Effector memory CD4-positive, alpha-beta T cell (primary cell): ENCODE measurements at places on chromosomes 6 and 20.

GRCh38 chr6:25542984-25543910 lies 108.8 kb upstream of the SCGN start:
- DNase-seq = no peak

DNA sequence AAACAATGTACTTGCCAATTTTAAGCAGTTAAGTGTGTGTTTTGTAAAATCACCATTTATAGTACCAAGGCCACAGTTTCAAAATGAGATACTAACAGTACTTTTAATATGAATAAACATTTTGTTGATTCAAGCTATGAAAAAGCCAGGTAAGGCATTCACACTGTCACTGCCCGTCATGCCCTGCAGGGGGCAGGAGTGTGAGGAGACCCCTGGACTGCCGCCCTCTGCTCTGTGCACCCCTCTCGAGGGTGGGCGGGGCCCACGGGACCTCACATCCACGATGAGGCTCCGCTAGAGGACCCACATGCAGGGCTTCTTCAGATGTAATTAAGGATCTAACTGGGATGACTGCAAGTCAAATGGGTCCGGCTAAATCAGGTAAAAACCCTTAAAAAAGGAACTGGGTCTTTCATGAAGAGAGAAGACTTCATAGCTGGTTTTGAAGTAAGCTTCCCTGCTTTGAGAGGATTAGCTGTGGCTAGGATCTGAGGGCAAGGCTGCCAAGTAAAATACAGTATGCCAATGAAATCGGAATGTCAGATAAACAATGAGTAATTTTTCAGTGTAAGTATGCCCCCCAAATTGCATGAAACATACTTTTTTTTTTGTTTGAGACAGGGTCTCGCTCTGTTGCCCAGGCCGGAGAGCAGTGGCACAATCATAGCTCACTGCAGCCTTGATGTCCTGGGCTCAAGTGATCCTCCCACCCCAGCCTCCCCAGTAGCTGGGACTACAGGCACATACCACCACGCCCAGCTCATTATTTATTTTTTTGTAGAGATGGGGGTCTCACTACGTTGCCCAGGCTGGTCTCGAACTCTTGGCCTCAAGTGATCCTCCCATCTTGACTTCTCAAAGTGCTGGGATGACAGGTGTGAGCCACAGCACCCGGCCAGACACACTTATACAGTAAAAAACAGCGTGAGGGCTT lies 18.7 kb downstream of the DIDO1 start:
- DNase-seq = no peak

DNA sequence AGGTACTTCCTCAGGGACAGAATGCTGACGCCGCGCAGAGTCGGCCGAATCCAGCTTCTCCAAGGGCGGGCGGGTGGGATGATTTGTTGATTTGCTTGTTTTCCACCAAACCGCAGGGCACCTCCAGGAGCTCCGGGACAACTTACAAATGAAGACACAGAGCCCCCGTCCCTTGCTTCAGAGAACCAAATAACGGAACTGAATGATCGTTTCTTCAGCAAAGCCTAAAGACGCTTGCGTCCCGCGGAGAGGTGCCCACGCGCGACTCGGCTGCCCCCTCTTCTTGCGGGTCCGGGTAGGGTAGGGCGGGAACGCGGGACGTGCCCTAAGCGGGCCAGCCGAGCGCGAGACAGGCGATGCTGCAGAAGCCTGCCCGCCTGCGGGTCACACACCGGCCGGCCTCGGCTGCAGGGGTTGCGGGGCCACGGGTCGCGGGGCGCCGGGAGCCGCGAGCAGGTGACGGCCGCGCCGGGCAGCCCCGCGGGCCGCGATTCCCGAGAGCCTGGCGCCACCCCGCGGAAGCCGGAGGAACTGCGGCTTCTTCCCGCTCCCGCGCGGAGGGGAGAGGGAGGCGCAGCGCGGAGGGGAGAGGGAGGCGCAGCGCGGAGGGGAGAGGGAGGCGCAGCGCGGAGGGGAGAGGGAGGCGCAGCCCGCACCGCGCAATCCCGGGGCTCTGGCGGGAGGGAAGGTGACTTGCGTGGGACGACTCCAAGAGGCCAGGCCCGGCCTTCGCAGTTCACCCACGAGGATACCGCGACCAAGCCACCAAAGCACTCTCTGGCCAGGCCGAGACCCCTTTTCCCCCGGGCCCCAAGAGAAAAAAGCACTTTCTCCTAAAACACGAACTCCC lies 7.7 kb upstream of the FOXF2 start:
- DNase-seq = peak; percentile 25

DNA sequence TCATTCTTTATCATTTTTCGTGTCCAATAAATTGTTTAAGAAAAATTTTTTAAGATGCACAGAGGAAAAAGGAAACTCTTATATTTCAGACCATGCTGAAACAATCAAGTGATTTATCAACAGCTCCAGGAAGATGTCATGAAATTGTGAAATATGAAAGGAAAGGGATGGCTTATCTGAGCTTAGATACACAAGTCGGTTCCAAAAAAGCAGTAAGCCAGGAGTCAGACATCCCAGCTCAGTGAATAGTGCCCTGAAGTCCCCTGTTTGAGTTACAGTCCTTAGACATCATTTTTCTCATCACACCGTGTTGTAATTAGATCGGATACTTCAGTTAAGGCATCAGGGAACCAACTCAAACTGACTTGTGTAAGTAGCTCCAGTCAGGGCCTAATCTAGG lies 91.0 kb upstream of the SSTR4 start:
- no peak for DNase-seq
